Activated gamma-delta T cell (primary cell): ENCODE measurements at places on chromosomes 3 and 15.

DNA sequence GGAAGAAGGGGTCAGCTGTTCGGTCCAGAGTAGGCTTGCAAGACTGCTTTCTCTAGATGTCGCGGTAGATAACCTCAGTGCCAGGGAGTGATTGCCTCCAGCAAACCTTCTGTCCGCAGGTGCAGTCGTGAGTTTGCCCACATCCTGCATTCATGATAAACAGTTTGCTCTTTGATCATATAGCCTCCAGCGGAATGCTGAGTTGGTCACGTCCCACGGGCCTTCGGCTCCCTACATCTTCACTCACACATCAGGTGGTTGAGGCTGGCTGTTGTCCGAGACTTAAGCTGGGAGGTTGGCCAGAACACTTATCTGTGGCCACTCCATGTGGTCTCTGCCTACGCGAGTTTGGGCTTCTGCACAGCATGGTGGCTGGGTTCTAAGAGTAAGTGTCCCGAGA is 62.1 kb upstream of the NR2C2 start:
- no peak for DNase-seq

- no peak for DNase-seq
Measured at GRCh38 chr3:13934315-13934714, 54.4 kb upstream of the WNT7A start.

DNA sequence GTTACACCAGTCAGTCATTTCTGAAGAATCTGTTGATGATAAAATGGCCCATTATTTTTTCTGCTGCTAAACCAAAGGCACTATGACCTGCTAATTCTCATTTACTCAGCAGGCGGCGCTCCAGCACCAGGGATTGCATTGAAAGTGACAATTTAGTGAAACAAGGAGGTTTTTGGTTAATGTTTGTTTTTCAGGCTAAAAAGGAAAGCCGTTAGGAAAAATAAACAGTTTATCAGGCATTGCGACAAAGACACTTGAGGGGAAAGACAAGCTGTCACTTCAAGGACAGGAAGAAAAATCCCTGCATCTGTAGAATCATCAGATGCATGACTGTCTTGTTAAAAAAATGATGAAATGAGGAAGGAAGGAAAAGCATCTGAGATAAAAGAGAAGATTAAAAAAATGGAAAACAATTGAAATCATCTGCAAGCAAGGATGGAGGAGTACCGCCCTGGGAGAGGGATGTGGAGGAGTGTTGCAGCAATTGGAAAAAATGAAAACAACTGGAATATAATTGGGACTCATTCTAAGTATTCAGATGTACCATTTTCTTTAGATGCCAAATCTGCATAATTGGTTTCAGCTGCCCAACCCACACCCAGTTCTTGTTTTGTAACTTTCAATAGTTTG is 54.0 kb downstream of the NR1D2 start:
- DNase-seq: no peak

DNA sequence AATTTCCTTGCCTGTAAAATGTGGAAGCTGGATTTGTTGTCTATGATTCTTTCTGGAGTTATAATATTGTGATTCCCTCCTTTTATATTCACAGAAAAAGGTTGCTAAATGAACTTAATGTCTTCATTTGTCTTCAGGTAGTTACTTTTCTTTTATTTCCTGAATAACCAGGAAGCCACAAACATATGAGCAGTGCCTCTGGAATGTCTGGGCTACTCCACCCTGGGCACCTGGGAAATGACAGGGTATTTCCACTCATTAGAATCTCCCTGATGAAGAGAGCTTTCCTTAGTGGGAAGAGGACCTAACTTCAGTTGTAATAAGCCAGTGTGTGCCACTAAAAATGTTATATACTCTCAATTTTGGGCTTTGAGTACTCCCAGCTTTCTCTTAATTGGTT is 3.8 kb upstream of the SLMAP start:
- DNase-seq: no peak

GRCh38 chr3:143252931-143253330 is 133.4 kb downstream of the CHST2 start:
- DNase-seq: no peak

- DNase-seq: no peak
Measured at GRCh38 chr3:45041666-45042065, 15.6 kb downstream of the CLEC3B start.

GRCh38 chr3:39432342-39432741 is 25.8 kb downstream of the RPSA start:
- no peak for DNase-seq

DNA sequence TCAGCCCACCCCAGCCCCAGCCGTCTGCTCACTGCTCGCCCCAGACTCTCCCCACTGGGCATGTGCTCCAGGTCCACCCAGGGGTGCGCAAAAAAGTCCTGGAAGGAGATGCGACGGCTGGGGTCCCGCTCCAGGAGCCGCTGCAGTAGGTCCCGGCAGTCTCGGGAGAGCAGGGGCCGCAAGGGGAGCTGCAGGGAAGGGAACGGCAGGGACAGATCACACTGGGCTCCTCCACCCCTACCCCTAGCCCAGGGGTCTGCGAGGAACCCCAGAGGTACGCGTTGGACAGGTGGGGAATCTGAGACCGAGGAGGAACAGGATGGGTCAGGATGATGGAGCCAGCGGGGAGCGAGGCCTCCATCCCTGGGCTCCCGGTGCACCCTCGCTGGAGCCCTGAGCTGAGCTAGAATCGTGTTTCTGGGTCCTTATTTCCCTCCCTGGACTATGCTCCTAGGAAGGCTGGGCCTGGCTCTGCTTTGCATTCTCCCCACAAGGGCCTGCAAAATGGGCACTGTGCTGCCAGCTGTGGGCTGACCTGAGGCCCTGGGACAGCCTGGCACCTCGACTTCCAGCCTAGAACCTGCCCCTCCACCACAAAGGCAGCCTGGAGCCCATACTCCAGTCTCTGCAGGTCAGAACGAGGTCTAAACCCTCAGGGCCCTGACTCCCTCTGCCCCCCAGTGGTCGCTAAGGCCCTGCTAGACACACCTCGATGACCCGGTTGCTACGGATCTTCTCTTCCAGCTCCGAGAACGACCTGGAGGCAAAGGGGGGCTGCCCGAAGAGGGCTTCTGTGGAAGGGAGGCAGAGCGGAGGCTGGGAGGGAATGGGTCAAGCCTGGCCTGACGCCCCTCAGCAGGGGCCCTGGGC is 3.2 kb downstream of the ULK3 start:
- DNase-seq: no peak

DNA sequence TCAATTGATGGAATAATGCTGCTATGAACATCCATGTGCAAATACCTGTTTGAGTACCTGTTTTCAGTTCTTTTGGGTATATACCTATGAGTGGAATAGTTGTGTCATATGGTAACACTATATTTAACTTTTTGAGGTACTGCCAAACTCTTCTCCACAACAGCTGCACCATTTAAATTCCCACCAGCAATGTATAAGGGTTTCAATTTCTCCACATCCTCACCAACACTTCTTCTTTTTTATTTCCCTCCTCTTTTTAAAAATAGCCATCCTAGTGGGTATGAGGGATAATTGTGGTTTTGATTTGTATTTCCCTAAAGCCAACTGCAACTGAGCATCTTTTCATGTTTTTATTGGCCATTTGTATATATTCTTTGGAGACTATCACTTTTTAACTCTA is 31.3 kb upstream of the ARHGEF3 start:
- DNase-seq: no peak

- no peak for DNase-seq
Measured at GRCh38 chr3:189516039-189516438, 115.2 kb upstream of the TP63 start.

- no peak for DNase-seq
Measured at GRCh38 chr3:56997675-56998074, 62.8 kb upstream of the SPATA12 start.

- DNase-seq: no peak
Measured at GRCh38 chr3:196774191-196774820, 34.6 kb downstream of the PAK2 start.

DNA sequence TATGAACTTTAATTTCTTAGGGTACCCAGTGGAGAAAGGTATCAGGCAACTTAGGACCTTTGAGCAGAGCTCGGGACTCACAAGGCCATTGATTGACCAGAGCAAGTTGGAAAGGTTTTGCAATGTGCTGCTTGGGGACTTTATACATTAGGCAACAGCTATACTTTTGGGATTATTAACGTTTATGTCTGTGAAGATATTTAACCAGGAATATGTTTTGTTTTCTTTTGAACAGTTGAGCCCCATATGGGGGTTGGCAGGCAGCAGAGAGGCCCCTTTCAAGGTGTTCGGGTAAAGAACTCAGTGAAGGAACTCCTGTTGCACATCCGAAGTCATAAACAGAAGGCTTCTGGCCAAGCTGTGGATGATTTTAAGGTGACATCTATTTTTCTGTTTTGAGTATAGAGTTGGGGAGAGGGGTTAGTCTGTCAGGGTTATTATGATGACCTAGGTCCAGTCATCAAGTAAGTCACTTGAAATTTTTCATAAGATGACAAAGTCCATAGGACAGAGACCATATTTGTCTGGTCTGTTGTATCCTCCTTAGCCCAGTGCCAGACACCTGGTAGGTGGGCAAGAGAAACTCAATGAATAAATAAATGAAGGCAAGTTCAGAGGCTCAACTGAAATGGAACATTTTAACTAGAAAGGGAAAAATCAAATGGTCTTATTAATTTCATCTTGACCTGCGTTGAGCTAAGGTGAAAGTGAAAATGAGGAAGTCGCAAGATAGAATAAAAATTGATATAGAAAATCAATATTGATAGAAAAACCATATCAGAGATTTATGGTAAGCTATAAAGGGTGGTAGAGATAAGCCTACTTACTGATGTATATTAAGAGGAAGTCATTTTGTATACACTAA is 2.8 kb downstream of the NFKBIZ start:
- DNase-seq: no peak

DNA sequence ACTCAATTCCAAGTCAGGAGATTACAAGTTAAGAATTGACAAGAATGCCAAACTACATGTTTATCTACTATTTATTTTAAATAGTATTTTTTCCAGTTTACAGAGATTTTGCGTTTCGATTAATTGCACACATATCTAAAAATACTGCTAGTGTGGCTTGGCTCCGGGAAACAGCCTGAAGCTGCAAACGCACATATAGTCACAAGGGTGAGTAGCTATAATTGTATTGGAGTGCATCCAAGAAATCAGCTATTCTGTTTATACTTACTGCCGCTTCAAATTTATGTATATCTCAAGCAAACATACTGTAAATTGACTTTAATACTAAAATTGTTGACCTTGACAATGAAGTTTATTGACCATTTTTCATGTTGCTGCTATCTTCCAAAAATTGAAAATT is 77.0 kb upstream of the PLSCR5 start:
- DNase-seq: no peak

- DNase-seq: no peak
Measured at GRCh38 chr15:88470625-88471372, 3.3 kb downstream of the MRPS11 start.

DNA sequence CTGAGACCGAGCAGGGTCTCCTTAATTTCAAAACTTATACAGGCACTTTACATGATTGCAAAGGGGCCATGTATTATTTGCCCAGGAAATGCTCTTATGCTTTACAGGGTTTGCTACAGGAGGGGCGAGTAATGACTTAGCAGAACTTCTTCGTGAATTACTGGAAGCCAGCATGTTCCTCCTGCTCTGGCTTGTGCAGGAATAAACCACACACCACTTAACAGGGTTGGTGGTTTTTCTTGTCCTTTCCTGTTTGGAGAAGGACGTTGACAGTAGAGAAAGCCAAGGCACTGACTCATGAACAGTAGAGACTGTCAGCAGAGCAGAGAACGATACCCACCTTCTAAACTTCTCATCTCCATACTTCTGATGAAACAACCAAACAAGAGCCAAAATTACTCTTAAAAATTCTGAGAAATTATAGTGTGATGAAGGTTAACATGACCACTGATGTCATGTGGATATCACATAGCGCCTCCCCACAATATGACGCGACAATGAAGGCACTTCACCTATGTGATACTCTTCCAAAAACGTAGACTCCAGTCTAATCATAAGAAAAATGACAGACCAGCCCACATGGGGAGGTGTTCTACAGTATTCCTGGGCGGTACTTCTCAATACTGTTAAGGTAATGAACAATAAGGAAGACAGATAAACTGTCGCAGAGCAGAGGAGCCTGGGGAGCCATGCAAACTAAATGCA is 24.7 kb upstream of the MCTP2 start:
- no peak for DNase-seq

DNA sequence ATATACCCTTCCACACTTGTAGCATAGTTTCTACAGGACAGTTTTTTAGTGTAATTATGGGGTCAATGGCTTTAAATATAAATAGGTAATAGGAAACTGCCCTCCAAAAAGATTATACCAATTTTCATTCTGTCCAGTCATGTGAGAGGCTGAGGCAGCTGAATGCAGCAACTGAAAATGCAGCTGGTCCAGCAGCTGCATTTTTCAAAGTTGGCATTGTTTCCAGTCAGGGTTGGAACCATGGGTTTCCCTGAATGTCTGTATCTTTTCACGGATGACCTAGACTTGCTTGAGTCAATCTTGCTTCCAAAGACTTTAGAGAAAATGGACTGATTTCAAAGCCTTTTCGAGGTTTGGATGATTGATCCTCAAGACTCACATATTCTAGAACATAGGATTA is 9.9 kb upstream of the KNL1 start:
- DNase-seq: no peak

DNA sequence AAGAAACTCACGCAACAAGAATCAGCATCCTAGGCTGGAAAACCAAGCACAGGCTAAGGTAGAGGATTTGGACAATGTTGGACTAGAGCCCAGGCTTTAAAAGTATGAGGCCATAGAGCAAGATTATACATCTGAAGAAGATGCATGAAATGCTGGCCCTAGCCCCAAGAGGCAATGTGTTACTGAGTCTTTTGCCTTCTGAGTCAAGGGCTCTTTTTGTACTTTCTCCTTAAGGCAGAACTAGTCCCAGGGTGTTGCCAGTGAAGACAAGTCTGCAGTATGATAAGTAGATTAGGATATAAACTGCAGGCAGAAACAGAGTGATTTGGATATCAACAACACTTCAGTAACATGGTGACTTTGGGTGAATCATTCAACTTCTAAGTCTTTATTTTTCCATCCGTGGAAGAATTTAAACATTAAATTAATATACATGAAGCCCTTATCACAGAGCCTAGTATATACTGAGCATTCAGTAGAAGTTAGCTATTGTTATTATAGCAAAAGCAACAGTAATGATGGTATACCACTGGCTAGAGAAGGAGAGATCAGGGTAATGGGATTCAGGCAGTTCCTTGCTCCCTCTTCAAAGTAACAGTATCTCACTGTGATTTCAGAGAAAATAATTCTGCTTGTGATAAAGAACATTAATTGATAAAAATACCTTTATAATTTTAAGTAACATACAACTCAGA is 99.9 kb upstream of the MLF1 start:
- DNase-seq: no peak

DNA sequence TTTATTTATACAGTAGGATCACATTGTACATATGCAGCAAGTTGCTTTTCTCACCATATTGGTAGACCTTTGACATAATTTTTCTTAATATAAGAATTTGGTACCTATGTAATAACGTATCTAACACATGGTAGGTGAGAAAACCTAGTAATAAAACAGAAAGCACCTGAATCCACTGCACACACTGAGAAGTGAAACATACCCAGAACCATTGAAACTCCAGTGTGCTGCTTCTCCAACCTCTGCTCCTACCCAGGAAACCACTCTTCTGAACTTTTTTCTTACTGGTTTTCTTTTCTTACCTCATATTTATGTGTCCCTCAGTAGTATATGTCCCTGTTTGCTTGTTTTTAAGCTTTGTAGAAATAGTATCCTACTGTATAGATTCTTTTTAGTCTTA is 293.0 kb downstream of the UBE2E2 start:
- no peak for DNase-seq

- no peak for DNase-seq
Measured at GRCh38 chr3:150179330-150179729, 208.6 kb upstream of the PFN2 start.
